ENCODE measurements at places on chromosomes 3 and 15. TPM values are rescaled to one million over a fixed set of nuclear protein-coding genes. Genes with fewer than 3 reads are reported as not detected.

The GOLGA8M gene
- 0.48 TPM for polyA plus RNA-seq

The KCNAB1 gene
- 1.3 TPM for polyA plus RNA-seq

The MOBP gene
- not detected for polyA plus RNA-seq

The GPR176 gene
- polyA plus RNA-seq: 156 TPM

The MYZAP gene
- 0.11 TPM for polyA plus RNA-seq

The GNAT1 gene
- polyA plus RNA-seq: not detected

The SUSD5 gene
- 0.09 TPM for polyA plus RNA-seq

The MCTP2 gene
- polyA plus RNA-seq: 0.70 TPM

The NOX5 gene
- polyA plus RNA-seq: not detected

The ALS2CL gene
- polyA plus RNA-seq: 2.0 TPM

The CTXND1 gene
- polyA plus RNA-seq: not detected

The CNTN3 gene
- 5.6 TPM for polyA plus RNA-seq

The CCR8 gene
- polyA plus RNA-seq: not detected

The TCF12 gene
- polyA plus RNA-seq: 46.3 TPM

The ITIH1 gene
- polyA plus RNA-seq: not detected

The AGTR1 gene
- polyA plus RNA-seq: 4.0 TPM

The PIGBOS1 gene
- polyA plus RNA-seq: 14.5 TPM

Data from GM23248 (cell line).